ENCODE measurements at places on chromosomes 4 and X.

DNA sequence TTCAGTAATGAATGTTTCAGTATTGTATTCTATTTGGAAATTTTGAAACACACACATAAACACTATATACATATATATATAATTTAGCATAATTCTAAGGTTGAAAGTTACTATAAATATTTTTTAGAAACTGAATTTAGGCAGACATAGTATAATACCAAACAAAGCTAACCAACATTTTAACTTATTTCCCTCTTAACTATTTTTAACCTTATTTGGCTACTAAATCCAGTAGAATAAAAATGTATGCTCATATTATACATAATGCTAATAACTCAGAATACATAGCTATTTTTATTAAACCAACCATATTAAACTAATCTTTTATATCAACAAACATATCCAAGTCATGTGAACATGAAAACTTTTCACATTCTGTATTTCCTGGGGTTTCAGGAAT is 563.6 kb downstream of the ADGRL3 start:
- DNase-seq: no peak

DNA sequence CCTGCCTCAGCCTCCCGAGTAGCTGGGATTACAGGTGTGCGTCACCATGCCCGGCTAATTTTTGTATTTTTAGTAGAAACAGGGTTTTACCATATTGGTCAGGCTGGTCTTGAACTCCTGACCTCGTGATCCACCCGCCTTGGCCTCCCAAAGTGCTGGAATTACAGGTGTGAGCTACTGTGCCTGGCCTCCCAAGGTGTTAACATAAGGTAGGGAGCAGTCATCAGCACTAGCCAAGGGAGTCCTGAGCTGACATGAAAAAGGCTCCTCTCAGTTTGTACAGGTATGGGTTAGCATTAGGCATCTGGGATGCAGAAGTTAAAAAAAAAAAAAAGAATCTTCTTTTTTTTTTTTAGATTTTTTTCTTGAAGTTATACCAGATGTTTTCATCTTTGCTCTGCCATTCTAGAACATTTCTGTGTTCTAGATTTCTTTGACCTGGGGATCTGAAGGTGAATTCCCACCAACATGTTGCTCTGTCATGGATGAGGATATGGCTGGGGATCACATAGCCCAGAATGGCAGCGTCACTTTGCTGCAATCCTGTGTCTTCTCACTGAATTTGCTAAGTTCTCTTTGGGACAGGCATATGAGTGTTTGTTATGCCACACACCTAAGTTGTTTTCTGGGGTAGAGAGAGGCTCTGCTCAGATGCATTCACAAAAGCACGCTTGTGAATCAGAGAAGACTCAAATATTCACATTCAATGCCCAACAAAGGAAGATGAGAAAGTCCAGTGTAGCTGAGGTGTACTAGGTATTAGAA is 24.4 kb upstream of the PLA2G12A start:
- DNase-seq: no peak

DNA sequence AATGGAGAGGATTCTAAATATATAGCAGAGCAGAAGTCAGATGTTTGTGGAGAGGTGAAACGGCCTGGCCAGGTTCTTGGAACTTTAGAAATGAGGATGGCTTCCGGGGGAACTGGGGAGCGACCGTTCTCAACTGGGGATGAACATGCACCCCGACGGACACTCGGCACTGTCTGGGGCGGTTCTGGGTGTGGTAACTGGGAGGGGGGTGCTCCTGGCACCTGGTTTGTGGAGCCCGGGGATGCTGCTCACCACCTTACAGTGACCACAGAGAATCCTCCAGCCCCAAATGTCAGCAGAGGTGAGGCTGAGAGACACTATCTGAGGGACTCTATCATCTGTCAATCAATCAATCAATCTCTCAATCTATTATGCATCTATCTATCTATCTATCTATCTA is 69.0 kb upstream of the PPP2R3B start:
- DNase-seq: no peak

GRCh38 chr4:169418846-169419245 is 148.1 kb upstream of the SH3RF1 start:
- DNase-seq: no peak

- no peak for DNase-seq
Measured at GRCh38 chr4:25112366-25112994, 47.8 kb downstream of the SEPSECS start.

GRCh38 chr4:151983854-151984253 is 223.0 kb upstream of the GATB start:
- DNase-seq: no peak

GRCh38 chrX:22159071-22159470 is 113.6 kb upstream of the CBLL2 start:
- no peak for DNase-seq

DNA sequence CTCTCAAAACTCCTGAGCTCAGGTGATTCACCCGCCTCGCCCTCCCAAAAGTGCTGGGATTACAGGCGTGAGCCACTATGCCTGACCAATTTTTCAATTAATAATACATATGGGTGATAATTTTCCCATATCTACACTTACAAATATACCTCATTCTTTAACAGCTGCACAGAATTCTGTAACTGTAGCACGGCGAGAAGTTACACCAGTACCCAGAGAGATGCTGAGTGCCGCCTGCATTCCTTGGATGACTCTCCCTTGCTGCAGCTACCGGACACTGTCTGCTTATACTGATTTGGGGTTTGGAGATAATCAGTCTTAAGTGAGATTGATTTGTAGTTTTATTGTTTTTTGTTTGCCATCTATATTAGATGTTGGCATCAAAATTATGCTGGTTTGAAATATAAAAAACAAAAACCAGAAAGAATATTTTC is 5.8 kb downstream of the TIFA start:
- DNase-seq: no peak

DNA sequence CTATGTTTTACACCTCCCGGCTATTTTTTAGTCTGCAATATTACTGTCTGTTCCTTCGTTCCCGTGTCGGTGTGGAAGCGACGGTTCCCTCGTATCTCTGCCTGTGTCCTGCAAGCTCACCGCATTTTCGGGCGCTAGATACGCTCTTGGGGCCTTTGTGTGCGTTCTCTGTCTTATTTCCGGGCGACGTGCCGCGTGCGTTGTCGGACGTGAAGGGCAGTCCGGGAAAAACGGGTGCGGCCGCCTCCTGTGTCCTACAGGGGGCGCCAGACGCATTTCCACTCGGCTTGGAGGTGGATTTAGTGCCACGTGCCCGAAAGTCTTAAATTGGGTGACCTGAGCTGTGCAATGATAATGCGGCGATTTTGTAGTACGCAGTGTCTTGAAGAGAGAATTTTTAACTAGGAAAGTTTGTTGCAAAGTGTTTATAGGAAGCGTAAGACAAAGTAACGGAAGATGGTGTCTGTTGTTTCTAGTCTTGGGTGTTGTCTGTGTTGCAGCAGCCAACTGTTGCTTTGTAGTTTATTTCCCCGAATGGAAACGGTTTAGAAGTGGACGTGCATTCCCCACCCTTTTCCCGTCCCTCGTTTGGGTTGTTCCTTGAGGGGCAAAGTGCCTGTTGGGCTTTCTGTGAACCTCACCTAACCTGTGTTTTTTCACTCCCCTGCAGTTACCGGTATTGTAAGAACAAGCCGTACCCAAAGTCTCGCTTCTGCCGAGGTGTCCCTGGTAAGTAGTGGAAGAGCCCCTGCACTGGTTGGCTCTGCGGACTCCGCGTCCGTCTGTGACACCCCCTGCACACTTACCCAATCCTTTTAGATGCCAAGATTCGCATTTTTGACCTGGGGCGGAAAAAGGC is 720 bp downstream of the RPL10 start:
- DNase-seq: peak; percentile 78

DNA sequence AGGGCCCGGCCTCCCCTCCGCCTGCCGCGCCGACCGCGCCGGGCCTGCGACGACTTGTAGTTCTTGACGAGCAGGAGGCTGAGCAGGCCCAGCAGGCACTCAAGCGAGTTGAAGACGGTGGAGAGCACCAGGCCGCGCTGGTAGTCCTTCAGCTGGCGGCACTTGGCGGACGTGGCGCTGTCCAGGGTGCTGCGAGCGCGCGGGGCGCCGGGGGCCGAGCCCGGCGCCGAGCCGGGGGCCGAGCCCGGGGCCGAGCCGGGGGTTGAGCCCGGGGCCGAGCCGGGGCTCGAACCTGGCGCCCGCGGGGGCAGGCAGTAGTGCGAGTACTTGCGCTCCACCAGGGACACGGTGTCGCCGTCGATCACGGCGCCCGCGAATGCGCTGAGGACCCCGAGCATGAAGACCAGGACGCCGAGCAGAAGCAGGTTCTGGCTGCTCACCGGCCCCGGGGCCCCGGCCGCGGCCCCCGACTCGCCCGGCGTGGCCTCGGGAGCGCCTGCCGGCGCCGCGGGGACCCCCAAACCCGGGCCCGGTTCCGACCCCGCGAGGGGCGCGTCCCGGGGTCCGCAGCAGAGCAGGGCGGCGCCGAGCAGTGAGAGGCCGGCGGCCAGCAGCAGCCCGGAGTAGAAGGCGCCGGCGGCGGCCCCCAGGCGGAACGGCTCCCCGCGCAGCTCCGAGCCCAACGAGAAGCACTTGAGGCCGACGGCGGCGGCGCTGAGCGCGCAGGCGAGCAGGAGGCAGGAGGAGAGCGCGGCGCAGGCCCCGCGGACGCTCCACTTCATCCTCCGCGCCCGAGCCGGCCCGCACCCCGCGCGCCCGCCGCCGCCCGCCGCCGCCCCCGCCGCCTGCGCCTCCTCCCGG is 584 bp downstream of the TMEM271 start:
- DNase-seq: no peak

GRCh38 chr4:114997576-114998247 is 115.7 kb downstream of the NDST4 start:
- DNase-seq: no peak

DNA sequence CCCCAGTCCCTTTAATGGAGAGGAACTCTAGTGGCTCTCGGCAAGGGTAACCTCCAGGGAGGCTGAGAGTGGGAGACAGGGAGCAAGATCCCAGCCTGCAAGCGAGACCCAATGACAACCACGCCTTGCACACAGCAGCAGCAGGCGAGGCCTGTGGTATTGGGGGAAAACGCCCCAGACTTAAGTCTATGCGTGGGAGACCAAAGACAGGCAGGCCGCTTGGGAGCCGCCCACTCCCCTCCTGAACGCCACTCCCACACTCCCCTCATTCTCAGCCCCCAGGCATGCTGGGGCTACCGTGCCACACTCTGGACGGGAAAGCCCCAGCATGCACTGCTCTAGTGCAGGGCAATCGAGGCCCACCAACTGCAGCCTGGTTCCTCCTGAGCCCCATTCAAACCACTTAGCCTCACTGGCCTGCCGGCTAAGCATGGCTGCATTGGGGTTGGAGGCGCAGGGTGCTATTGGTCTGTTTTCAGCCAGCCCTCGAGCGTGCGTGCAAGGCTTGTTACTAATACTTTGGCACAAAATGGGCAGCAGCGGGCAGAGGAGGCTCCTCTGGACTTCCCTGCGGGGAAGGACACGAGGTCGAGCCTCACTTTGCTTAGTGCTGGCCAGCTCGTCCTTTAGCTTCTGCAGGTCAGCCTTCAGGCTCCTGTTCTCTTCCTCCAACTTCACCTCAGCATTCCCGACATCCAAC is 14.8 kb downstream of the SLC6A8 start:
- no peak for DNase-seq

GRCh38 chr4:168164045-168164444 is 71.7 kb downstream of the ANXA10 start:
- DNase-seq: no peak

GRCh38 chrX:850471-850916 is 219.9 kb downstream of the SHOX start:
- DNase-seq: no peak

- no peak for DNase-seq
Measured at GRCh38 chr4:31190671-31191070, 470.5 kb downstream of the PCDH7 start.

- DNase-seq: no peak
Measured at GRCh38 chrX:134181275-134181660, 55.7 kb upstream of the CCDC160 start.

- no peak for DNase-seq
Measured at GRCh38 chr4:24382381-24382780, 202.0 kb downstream of the DHX15 start.

DNA sequence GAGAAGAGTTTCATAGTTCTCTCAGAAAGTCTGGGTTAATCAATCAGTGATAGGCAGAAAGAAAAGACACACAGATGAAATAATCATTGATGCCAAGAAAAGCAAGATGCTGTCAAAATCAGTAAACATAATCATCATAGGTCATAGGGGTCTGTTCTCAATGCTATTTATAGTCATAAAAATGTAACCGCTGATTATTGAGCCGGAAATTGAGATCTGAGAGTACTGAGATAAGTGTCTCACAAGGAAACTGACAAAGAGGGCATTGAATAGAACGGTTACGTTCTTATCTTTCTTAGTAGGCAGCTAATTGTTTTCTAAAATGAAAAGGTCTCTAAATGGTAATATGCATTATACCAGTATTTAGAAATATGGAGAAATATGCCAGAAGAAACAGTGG is 1686.1 kb upstream of the AGA start:
- DNase-seq: no peak

- DNase-seq: no peak
Measured at GRCh38 chr4:63528256-63528991, 880.8 kb downstream of the TECRL start.

GRCh38 chrX:136941396-136942337 is 61.1 kb upstream of the RBMX start:
- DNase-seq: no peak

DNA sequence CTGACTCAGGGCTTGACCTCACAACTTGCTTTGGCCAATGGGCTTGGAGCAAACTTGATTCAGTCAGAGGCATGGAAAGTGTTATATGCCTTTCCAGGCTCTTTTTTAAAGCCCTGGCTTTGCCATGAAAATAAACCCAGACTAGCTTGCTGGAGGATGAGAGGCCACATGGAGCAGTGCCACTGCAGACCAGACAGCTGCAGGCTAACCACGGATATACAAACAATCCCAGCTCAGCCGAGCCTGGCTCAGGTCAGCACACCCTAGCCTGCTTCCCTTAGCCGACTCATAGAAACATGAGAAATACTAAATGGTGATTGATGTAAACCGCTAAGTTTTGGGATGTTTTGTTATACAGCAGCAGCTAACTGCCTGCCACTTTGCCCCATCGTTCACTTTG is 345.1 kb downstream of the ARHGAP10 start:
- no peak for DNase-seq

DNA sequence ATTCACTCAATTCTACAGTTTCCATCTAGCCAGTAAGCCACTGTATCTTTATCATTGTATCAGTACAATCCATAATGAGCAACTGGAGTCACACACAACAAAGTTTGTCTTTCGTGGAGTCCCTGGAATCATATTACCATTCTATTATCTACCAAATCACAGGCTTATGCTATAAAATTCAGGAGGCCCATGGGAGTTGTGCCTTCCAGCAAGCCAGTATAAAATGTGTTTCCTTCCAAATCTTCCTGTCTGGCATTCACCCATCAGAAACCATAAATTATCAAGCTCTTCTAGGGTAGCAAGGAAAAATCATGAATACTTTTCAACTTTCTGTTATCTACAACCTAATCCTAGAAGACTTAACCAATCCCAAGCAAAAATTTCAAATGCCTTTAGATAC is 1383.3 kb upstream of the PCDH7 start:
- DNase-seq: no peak
